ENCODE measurements at places on chromosomes 2 and 18. TPM values are rescaled to one million over a fixed set of nuclear protein-coding genes. Genes with fewer than 3 reads are reported as not detected.

- no peak for DNase-seq
Measured at GRCh38 chr2:24881158-24881557, 38.9 kb downstream of the ADCY3 start.

MYOM1 gene
- 0.26 TPM for total RNA-seq

TWIST2 gene
- 0.38 TPM for total RNA-seq

NTSR2 gene
- not detected for total RNA-seq

EPB41L3 gene
- 4.5 TPM for total RNA-seq

CROCC2 gene
- total RNA-seq = not detected

- peak; percentile 81 for DNase-seq
Measured at GRCh38 chr2:43519643-43520221, 76.1 kb downstream of the THADA start.
